ENCODE measurements at places on chromosomes 7 and 10.

DNA sequence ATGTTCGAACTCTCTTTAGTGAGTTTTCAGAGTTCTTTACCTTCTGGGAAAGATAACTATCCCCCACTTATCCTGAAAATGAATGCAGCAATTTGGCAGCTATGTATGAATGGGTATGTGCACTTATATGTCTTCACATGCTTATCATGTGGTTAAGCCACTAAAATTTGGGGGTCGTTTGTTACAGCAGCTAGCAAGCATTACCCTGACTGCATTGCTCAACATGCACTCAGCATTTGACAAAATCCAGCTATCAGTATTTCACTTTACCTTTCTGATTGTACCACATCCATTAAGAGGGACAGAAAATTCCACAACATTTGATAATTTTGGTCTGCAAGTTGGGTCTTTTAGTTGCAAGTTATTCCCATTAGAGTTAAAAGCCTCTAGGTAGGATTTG lies 9.7 kb downstream of the CUZD1 start:
- no peak for DNase-seq

DNA sequence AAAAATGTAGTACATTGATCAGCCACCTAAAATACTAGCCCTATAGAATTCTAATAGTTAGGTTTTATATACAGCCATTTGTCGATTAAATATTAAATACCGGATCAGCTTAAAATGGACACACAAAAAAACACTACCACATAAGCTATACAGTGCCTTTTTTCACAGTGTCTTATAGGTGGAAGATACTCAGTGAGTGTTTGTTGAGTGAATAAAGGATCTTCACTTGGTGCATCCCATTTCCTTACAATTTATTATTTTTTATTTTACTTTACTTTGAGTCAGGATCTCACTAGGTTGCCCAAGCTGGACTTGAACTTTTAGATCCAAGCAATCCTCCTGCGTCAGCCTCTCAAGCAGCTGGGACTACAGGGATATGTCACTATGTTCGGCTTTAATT lies 335.4 kb upstream of the KAT6B start:
- no peak for DNase-seq

GRCh38 chr10:46091828-46092523 lies 45.9 kb upstream of the MSMB start:
- no peak for DNase-seq

GRCh38 chr7:143886826-143887477 lies 15.0 kb downstream of the TCAF1 start:
- no peak for DNase-seq

DNA sequence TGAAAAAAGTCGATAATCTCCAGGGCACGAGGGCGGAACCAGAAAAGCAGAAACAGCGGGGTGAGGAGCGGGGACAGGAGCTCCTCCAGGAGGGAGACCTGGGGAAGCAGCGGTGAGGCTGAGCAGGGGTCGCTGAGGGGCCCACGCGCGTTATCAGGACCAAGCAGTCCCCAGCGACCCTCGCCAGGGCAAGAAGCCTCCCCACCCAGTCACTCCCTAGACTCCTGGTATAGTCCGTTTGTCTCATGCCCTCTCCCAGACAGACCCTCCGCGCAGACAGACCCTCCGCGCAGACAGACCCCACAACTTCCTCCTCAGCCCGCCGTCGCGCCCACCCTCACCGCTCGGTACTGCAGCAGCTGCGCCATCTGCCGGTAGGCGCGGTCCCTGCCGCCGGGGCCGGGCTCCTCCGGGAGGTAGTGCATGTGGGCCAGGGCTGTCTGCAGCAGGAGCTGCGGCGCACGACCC lies 6.3 kb downstream of the ATG9B start:
- DNase-seq = peak; percentile 25

DNA sequence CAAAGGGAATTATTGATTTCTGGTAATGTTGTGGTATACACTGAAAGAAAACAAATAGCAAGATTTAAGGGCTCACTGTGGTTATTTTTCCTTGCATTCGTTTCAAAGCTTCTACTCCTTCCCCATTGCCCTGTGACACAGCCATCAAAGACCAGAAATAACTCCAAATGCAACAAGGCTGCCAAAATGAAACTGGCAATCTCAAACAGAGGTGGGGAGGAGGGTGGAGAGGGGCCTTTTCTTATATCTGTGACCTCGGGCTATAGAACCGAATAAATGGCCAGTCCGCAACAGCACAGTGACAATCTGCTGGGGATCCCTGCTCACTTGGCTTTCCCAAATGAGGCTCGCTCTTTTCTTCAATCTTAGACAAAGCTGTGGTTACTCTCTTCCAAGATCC lies 17.4 kb upstream of the SPOCK2 start:
- no peak for DNase-seq

DNA sequence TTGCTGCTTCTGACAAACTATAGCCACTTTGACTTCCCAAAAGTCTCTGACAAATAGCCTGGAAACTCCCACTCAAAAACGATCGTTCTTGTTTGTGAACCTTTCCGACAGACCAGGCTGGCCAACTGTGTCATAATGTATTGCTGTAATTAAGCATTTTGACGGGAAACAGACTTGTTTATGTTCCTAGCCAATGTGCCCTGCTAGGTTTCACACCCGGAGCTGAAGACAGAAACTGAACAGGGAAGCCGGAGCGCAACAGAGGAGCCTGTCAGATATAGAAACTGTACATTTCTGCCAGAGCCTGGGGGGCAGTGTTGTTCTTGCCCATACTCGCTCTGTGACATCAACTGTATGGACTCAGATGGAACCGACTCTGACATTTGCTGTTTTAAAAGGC lies 55.3 kb upstream of the C7orf33 start:
- no peak for DNase-seq

DNA sequence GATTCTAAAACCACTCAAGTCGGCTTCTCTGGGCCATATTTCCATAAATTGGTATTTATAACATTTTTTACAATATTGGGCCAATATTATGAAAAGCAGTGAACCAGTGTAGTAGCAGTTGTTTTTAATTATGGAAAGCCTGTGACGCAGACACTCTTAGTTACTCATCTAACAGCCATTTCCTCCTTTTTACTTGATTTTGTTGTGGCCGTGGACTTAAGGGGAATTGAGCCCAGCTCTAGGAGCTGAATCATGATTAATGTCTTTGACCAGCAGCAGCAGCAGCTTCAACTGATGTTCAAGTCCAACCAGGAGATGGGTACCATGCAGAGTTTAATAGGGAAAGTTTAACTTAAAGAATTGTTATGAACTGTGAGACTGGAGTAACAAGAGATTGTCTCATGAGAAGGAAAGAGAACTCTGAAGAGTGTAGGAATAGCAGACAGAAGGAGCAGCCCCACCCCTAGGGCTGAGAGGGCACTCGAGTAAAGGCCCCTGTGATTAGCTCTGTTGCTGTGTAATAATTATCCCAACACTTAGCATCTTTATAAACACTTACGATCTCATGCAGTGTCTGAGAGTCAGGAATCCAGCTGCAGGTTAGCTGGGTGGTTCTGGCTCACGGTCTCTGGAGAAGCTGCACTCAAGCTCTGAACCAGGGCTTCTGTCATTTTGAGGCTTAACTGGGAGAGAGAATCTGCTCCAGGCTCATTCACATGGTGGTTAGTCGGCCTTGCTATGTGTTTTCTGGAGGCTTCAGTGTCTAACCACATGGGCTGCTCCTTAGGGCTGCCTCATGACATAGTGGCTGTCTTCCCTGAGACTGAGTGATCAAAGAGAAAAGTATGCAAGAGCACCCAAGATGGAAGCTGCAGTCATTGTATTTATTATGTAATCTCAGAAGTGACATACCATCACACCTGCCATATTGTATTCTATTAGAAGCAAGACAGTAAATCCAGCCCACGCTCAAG lies 4.6 kb downstream of the LANCL2 start:
- DNase-seq = no peak

DNA sequence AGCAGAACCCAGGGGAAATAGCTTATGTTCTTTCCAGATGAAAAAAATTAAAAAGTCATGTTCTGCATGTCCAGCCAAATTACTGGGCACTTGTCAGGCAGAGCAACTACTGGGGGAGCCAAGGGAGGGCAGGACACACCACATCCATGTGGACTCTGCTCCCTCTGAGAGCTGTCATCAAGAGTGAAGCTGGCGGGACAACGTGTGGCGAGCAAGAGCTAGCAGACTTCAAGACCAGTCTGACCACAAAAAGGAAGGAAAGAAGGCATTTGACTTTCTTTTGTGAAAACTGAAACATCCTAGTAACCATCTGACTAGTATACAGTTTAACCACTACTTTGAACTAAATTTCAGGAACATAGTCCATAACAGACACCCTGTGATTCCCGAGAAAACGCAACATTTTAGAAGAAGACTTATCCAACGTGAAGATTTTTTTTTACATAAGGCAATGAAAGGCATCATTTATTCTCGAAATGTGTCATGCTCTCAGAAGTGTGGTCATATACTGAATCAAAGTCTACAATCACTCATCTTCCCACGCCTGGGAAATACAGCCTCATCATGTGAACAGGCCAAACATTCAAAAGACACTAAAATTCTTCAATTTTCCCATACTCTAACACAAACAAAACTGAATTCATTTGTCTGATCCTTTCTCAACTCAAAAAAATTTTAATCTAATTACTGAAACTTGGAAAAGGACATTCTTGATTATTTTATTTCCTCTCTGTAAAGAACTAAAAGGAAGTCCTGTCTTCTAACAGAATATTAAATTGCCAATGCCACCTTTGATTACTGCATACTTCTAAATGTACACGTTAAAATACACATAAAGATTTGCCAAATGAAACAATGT lies 15.5 kb downstream of the CYTH3 start:
- DNase-seq = no peak

DNA sequence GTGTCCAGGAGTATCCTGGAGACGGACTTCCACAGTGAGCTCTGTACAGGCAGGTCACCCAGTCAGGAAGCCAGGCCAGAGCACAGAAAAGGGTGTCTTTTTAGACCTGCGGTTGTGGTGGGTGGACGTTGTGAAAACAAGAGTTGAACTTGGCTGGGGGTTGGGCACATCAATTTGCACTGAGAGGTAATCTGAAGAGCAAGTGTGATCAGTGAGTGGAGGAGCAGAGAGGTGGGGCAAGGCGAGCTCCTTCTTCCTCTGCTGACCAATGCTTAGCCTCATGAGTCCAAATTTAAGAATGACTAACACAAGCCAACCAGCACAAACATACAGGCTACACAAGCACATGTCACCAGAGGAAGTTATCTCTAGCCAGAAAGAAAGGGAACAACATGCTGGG lies 310.8 kb downstream of the TCERG1L start:
- DNase-seq = no peak

DNA sequence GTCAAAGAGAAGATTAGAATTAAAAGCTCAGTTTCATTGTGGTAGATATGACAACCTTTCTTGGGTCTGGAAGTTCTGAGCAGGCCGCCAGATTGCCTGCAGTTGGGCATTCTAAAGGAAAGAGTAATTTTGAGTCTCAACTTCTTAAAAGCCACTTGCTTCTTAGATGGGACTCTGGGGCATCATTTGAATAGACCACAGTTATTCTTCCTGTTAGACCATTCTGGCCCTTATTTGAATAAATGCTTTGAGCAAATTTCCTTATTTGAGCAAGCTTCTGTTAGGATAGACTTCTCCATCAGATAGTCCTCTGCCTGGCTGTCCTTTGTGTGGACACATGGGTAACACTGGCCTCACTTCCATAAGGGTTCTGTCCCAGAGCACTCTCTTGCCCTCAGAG lies 40.2 kb downstream of the SND1 start:
- DNase-seq = no peak

DNA sequence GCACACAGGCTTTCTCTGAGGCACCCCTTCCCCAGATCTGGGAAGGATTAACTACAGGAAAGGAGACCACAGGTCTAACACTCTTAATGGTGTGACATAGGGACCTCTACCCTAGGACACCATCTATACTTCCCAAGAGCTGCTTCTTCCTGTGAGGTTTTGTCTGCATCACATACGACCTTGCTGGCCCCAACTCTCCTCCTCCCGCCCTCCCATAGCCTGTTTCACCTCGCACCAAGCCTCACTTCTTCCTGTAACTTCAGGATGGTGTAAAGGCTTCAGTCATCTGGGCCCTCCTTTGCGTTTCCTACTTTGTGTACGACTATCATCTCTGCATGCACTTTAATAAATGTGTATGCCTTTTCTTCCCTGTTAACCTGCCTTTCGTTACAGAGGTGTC lies 274.3 kb downstream of the KLF6 start:
- no peak for DNase-seq

DNA sequence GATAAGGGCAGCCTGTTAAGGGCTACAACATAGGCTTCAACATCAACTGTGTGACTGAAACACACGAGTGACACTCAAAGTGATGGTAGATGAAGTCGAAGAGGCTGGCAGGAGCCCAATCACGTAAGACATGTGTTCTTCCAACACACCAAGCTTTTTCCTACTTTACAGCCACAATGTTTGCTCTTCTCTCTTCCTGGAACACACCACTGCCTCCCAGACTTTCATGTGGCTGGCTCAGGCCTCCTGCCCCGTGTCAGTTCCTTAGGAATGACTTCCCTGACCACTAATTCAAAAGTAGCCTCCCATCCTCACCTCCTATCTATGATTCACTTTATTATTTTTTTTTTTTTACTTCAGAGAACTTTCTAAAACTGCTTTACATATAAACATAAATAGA lies 209.2 kb downstream of the GPAM start:
- DNase-seq = no peak

DNA sequence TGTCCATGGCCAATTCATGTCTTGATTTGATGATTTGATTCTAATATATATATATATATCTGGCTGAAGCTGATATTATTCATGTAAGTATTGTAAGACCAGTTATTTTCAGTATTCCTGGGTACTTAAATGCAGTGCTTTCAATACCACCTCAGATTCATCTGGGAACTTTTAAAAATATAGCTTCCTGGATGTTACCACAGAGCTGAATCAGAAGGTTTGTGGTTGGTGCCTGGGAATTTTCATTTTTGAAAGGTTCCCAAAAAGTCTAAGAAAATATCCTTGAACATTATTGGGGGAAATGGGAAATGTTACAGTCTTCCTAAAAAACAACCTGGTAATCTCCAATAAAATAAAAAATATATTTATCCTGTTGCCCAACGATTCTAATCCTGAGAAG lies 10.7 kb upstream of the PPP3CB start:
- no peak for DNase-seq

- DNase-seq = no peak
These were observed 983.3 kb upstream of the C7orf33 start for GRCh38 chr7:147607157-147607800.

All from NCI-H2029 (cell line).